ENCODE measurements at places on chromosomes 7 and 10.

- no peak for DNase-seq
Observed at GRCh38 chr7:87202705-87203104, 16.8 kb downstream of the TMEM243 start.

- no peak for DNase-seq
Observed at GRCh38 chr7:126776498-126776897, 476.2 kb downstream of the GRM8 start.

DNA sequence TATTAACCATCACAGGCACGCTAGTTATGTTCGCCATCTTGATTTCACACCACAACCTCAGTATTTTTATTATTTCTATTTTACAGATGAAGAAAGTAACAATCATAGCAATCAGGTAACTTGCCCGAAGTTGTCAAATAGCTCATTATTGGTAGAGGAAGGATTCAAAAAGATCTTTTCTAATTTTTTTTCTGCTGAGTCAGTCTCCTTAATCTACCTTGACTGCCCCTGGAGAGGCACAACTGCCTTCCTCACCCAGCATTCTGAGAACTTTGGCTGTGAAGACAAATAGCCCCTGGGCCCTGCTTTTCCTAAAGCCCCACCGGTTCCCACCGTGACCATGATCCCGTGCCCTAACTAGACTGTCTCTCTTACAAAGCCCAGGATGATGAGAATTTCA is 99.2 kb downstream of the TRIL start:
- DNase-seq, result no peak

GRCh38 chr7:103025341-103025740 is 49.3 kb downstream of the FBXL13 start:
- no peak for DNase-seq

DNA sequence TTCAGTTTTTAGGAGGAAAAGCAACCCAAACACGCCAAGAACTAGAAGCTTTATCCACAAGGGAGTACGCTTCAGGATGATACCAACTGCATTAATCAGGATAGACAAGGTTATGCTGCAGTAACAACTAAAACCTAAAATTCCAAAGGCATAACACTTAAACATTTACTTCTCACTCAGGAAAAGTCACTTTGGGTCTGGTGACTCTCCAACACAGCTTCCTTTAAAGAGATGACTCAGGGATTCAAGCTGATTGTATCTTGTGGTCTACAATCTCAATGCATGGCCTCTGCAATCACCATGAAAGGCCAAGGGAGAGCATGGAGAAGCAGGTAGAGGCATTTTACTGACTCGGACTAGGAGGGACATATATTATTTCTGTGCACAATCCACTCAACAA is 315.8 kb downstream of the KCNMA1 start:
- no peak for DNase-seq

DNA sequence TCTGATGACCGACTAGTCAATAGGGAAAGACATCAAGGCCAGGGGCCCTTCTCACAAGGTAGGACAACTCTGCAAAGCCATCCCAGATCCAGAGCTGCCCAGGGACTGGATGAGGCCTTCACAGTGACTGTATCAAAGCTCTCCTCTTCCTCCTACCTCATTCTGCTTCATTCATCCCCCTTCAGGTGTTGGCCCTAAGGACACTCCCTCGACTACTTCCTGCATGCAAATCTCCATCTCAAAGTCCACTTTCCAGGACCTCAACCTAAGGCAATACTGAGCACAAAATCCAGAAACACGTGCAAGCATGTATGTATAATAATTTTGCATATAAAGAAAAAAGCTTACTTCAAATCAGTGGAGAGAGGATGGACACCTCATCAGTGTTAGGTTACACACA is 25.1 kb downstream of the DPY19L1 start:
- no peak for DNase-seq

GRCh38 chr10:104777086-104777799 is 136.2 kb downstream of the SORCS3 start:
- DNase-seq, result no peak

- DNase-seq, result no peak
Observed at GRCh38 chr10:97960269-97961056, 70.0 kb downstream of the CRTAC1 start.

GRCh38 chr10:110036640-110037039 is 28.9 kb downstream of the ADD3 start:
- no peak for DNase-seq

GRCh38 chr7:9600974-9601373 is 1167.6 kb downstream of the NXPH1 start:
- DNase-seq, result no peak

DNA sequence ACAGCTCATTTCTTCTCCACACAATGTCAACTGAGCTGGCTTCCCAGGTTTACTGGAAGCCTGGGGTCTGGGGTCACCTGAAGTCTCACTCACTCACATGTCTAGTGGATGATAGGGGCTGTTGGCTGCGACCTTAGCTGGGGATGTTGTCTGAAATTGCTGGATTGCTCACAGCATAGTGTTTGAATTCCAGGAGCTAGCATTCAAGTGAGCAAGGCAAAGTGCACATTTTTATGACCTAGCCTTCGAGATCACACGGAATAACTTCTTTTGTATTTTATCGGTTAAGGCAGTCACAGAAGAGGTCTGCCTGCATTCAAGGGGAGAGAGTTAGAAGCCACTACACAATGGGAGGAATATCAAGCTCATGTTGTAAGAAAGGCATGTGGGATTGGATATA is 3.6 kb downstream of the TEX47 start:
- DNase-seq, result no peak

GRCh38 chr7:53094827-53095226 is 59.4 kb downstream of the POM121L12 start:
- no peak for DNase-seq

- DNase-seq, result no peak
Observed at GRCh38 chr10:30493609-30494530, 59.9 kb downstream of the MAP3K8 start.

DNA sequence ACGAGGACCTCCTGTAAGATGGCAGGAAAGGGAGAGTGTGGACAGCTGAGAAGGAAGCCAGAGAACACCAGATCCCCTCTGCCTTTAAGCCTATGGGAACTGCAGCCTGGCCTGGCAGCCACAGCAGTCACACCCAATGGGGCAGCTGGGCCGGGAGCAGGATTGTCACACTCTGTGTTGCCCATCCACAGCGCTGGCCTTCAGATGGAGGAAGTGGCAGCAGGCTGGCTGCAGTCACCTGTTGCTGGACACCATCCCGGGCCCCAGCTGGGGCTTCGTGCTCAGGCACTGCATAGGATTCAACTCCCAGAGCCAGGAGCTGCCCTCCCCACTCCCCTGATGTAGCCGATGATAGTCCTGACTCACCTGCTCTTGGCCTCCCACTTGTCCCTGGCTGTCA is 114.4 kb downstream of the COL13A1 start:
- no peak for DNase-seq

- no peak for DNase-seq
Observed at GRCh38 chr10:113028456-113029440, 78.7 kb downstream of the TCF7L2 start.

GRCh38 chr10:6917125-6917524 is 337.0 kb upstream of the PRKCQ start:
- DNase-seq, result no peak

DNA sequence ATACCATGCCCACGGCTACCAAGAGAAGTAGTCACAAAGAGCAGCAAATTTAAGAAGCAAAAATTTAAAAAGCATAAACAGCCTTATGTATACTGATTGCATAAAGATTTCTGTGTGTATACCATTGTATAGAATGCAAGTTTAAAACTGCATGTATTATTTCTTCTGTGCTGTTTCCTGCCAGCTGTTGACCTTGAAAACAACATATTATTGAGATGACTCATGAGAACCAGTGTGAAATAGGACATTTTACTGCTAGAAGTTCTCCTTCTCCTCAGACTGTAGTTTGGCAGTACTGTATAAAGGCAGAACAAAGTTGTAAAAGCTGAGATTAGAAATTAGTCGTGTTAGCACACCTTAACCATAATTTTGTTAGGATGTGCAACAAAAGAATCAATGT is 42.3 kb upstream of the SGCE start:
- DNase-seq, result no peak

DNA sequence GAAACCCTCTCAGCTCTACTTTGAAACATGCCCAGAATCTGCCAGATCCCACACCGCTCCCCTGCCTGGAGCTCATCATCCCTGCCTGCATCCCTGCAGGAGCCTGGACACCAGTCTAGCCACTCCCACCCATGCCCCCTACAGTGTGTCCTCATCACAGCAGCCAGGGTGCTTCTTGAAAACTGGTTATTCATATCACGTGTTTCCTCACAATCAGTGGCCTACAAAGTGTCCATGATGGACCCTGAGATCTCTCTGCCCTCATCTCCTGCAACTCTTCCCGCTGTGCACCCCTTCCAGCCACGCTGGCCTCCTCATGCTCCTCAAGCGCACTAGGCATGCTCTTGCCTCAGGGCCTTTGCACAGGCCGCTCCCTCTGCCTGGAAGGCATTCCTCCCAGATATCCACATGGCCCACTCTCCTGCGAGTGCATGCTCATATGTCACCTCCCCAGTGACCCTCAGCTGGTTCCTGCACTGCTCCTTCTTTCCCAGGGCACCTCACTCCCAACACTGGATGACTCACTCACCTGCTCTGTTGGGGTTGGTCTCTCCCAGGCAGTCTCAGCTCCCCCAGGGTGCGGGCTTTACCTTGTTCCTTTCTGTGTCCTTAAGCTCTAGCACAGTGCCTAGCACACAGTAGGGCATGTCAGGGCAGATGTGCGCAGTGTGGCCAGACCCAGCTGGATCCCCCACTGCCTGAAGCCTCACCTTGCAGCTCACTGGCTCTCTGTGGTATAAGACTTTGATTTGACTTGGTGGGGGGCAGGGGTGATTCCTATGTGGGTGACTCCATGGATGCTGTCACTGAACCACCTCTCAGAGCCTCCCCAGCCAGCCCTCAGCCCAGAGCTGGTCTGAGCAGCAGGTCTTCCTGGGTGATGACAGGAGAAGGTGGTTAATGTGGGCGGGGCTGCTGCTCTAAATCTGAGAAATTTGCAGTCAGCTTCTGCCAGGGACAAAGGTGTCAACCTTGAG is 37.3 kb downstream of the CDH23 start:
- DNase-seq, result no peak

- no peak for DNase-seq
Observed at GRCh38 chr10:108612485-108612884, 1310.8 kb downstream of the XPNPEP1 start.

GRCh38 chr7:92075455-92076158 is 58.7 kb downstream of the CYP51A1 start:
- DNase-seq, result no peak

DNA sequence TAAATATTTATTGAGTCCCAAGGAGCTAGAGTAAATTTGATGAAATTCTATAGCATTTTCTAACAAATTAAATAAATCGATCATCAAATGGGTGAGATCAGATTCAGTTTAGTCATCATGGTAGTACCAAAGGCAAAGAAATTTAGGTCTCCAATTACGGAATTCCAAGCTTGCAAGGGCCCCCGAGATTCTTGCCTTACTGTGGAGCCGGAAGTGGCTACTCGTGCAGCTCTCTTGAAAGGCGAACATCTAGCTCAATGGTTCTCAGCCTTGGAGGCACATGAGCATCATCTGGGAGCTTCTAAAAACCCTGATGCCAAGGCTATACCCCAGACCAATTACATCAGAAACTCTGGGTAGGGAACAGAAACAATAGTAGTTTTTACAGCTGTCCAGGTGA is 117.9 kb upstream of the PRR15 start:
- no peak for DNase-seq

- no peak for DNase-seq
Observed at GRCh38 chr10:87966459-87966858, 103.0 kb downstream of the PTEN start.

Data from stimulated activated CD8-positive, alpha-beta memory T cell treated with anti-CD3 and anti-CD28 coated beads, Interleukin-2, amount 100 ng/mL, for 1 hour (primary cell).